ENCODE measurements at places on chromosomes 11 and 22.

DNA sequence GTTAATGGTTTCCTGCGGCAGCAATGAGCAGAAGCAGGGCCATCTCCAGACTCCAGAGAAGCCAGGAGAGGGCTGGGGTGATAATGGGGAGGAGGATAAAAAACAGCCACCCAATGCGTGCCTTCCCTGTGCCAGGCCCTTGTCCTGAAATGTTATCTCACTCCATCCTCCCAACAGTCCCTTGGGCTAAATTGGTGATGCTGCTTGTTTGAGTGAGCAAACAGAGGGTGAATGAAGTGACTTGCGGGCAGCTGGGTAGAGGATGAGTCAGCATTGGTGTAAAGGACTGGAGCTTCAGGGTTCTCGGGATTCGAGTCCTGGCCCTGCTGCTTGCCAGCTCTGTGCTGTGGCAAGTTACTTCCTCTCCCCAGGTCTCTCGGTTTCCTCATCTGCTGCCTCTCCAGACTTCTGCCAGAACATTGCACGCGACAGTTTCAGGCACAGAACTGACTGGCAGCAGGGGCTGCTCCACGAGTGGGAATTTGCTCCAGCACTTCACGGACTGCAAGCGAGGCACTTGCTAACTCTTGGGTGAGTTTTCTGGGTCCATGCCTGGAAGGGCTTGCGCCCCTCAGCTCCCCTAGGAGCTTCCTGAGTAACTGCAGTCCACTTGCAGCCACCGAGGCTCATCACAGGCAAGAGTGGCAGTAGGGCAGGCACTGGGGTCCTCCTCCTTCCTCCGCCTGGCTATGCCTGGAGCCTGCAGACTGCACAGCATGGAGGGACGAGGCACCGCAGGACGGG, at the start of gene P2RY6:
P2RY6 (plus strand) TSS at position 403 of the 744 bp plus-strand sequence. CDS start 24,181 bp downstream, outside the sequence.
- no peak for DNase-seq

- DNase-seq = no peak
Observed at GRCh38 chr11:11387622-11388305, 34.7 kb upstream of the CSNK2A3 start.

DNA sequence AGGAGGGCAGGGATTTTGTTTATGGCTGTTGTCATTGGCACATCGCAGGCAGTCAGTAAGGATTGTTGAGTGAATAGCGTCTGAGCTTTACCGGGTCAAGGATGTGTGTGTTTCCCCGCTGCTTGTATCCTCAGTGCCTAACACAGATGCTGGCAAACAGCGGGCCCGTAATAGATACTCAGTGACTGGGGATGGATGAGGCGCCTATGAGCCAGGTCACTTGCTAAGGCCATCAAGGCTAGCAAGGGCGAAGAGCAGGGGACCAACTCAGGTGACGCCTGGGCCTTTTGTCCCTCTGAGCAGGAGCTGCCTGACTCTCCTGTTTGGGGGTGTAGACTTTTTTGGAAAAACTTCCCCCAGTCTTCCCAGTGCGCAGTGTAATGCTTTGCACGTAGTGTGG, 118.1 kb downstream of the HIPK3 start:
- no peak for DNase-seq

DNA sequence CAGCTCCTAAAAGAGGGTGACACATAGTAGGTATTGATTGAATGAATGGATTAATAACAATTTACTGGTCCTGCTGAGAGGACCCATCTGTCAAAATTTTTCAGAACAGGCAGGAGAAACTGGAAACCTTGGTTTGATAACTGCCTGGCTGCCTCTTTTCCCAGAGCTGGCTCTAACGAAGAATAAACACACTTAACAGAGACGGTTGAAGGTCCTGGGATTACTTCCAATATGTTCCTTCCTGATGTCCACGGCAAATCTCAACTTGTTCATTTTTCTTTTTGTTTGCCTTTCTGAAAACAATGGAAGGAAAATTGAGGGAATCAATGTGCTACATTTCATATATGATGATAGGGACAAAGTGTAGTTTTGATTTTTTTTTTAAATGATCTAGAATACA, 76.5 kb upstream of the SYT13 start:
- DNase-seq = no peak

DNA sequence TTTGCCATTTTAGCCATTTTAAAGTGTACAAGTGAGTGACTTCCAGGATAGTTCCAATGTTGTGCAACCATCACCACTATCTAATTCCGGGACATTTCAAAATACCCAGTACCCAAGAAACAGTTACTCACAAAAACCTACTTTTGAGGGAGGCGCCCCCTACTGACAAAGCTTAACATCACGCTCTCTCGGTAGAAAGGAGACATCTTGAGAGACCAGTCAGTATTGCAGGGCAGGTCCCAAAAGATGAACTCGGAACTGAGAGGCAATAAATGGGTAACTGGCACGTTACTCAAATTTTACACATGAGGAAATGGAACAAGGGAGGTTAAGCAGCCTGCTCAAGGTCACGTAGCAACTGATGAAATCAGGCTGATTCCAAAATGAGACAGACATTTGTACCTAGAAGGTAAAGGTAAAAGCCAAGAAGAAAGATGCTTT, 50.0 kb upstream of the POU2AF1 start:
- peak; percentile 73 for DNase-seq
